Stimulated activated CD8-positive, alpha-beta memory T cell treated with anti-CD3 and anti-CD28 coated beads, Interleukin-7, amount 100 ng/mL, for 4 hours (primary cell): ENCODE measurements at places on chromosomes 13 and 19.
A peak's percentile ranks its signal among the peaks of the same experiment; 100 is the strongest.

DNA sequence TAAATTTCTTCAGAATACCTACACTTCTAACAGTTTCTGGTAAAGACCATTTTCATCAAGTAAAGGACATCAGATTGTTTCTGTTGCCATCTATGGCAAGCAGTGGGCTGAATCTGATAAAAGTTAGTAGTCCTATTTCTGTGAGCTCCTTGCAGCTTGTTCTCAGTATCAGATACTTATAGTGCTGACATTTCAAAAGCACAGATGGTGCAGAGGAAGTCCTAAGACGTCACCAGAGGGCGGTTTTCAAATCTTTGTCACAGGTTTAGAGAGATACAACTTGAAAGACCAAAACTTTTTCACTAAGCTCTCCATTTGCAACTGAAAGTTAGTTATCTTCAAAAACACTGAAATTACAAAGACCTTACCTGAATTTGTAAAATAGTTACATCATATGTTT is 719.8 kb downstream of the SLITRK1 start:
- no peak for DNase-seq

DNA sequence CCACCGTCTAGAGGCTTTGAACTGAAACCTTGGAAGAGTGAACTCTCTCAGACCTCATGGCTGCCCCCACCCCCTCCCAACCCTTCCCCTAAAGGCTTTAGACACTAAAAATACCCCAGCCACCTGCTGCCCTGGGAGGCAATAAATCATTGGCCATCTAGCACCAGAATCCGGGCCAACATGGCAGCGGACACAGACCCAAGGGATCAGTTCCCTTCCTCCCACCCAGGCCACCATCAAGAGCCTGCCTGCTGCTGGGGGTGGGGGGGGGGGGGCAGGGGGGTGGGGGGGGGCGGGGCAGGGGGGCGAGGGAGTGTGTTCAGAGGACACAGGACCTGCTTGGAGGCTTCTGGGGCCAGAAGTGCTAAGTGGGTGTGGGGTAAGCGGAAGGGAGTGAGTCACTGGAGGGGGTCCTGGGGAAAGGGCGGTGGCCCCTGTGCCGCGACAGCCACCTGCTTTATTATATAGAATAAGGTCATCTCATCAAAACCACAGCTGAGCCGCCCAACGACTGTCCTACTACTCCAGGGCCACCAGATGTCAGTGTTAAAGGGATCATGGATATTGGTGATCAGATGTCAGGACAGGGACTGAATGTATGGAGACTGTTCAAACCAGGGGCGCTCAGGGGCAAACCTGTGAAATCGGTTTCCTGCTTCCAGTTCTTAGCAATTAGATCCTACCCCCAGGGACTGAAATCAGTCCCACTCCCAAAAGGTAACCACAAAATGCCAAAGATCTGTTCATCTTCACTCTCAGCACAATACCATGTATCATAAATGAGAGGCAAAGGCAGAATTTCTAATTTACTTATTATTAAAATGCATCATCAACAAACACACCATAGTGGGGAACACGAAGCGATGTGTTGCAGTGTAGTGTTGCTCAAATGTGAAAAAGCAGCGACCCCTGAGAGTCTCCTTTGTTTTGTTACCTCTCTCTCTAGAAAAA is 24.3 kb downstream of the ARL11 start:
- no peak for DNase-seq

DNA sequence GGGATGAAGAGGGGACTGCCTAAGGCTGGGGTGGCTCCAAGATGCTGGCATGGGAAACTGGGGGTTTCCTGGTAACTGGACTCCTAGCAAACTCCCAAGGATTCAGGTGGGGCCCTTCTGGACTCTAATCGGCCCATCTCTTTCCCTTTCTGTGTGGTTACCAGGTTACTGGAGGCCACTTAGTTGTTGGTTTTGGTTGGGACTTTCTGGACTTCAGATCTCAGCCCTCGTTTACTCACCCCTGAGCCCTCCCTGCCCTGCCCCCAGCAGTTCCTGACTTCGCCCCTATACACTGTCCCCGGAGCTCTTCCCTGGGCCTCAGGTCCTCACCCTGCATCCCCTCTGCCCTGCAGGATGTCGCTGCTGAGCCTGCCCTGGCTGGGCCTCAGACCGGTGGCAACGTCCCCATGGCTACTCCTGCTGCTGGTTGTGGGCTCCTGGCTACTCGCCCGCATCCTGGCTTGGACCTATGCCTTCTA is 328 bp downstream of the CYP4F12 start:
- no peak for DNase-seq

GRCh38 chr19:41324921-41325639 is 15.1 kb downstream of the CCDC97 start:
- no peak for DNase-seq

- DNase-seq, result no peak
These were observed 52.0 kb downstream of the EPS15L1 start for GRCh38 chr19:16419669-16420335.

DNA sequence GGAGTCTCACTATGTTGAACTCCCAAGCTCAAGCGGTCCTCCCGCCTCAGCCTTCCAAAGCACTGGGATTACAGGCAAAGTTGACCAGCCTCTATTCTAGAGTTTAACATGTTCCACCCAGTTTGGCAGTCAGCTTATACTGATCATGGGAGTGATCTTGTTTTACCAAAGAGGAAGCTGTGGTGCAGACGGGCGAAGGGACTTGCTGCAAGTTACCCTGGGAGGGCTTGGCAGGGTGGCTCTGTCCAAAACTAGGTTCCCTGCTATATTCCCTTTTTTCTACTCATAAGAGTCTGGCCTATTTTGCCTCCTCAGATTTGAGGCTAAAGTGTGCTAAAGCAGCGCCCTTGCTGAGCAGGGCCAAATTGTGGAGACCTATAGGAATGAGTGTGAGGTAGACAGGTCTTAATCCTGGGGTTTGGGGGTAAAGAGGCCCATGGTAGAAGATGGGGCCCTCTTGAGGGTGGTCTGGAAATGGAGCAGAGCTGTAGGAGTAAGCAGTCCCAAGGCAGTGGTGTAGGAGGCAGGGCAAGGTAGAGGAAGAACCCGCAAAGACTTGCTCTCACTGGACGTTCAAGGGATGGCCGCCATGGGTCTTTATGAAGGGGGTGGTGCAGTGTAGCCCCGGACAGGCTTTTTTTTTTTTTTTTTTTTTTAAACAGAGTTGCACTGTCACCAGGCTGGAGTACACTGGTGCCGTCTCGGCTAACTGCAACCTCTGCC is 3.3 kb downstream of the RPS19 start:
- DNase-seq, result no peak

- DNase-seq, result no peak
These were observed 60.2 kb downstream of the ZIC5 start for GRCh38 chr13:99911069-99911964.

GRCh38 chr19:41554907-41555306 is 21.1 kb upstream of the CEACAM21 start:
- DNase-seq, result peak; percentile 37

- no peak for DNase-seq
These were observed 14.2 kb downstream of the CACNA1A start for GRCh38 chr19:13492128-13492527.

- no peak for DNase-seq
These were observed 62.2 kb downstream of the DNAJC15 start for GRCh38 chr13:43085545-43085944.

DNA sequence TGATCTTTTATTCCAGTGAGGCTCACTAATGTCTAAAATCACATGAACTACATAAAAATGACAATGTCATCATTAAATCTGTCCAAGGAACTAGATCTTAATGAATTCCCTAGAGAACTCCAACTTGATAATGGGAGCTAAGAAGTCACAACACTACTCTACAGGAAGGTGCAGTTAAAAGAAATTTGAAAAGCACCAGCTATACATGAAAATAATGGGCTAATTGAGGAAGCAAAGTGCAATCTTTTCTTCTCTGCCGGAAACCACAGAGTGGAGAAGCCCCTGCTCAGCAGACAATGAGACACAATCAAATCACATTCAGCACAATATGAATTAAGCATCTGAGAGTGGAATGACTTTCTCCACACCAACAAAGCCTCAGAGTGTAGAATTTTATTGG is 261.7 kb downstream of the LHFPL6 start:
- no peak for DNase-seq

DNA sequence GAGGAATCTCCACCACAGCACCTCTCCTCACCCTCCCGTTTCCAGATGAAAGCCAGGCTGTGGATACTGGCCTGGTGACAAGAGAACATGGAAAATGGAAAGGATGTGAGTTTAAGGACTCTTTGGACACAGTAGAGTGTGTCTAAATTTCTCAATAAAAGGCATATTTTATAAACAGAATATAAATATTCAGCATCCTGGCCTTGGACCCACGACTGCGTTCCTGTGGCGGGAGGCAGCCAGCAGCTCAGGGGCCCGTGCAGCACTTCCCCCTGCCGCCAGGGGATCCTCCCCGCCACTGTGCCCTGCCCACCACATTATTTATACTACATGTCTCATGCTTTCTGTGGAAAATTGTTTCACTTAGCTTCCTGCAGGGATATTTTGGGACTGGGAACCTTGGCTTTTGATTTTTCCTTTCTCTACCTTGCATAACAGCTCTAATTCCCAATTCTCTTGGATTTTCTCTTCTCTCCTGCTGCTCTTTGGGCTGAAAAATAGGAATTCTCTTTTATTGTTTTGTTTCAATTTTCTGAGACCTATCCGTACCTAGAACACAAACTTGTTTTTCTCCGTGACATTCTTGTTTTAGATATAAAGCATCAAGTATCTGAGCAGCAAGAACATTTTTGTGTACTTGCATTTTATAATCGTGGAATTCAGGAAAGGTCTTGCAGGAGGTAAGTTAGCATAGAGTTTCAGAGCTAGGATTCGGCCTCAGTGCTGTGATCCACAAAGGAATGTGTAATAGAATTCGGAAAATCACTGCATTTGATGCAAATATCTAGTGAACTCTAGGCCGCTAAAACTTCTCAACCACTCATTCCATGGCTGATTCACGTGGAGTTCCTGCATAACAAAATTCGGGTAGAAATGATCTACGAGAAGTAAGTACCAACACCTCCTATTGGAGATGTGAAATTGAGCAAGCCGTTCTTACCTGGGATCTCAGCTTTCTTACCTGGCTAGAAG is 107.7 kb upstream of the SPATA13 start:
- DNase-seq, result no peak

- DNase-seq, result no peak
These were observed 47.9 kb upstream of the INTS6 start for GRCh38 chr13:51500687-51501086.

DNA sequence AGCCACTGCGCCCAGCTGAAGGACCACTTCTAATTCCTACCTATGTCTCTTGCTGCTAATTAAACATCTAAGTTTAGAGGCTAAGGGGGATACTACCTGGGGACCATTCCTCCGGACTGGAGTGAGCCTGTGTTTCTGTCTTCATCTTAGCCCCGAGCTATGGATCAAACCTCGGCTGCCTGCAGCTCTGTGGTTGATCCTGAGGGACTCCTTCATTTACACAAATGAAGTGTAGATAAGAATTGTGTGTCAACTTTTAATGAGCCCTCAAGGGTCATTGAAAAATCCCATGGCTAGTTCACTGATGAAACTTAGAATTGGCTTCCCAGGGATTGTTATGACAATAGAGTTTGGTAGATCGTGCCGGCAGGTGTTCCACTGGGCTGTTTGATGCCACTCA is 31.5 kb upstream of the OR10H1 start:
- DNase-seq, result no peak

GRCh38 chr19:55472463-55472862 is 4.0 kb upstream of the ZNF628 start:
- DNase-seq, result no peak

DNA sequence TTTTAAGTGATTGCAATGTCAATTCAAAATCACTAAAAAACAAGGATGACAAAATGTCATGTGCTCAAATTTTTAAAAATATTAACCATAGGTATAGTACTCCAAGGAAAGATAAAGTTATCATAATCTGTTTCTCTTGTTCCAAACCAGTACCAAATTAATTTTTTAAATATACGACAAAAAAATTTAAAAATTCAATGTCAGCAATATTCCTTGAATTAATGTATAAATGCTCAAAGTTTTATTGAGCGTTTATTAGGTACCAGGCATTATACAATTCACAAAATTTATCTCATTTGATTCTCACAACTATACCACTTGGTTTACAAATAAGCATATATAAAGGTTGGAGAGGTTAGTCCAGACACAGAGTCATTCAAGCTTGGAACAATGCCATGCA is 64.7 kb downstream of the MYCBP2 start:
- DNase-seq, result no peak

DNA sequence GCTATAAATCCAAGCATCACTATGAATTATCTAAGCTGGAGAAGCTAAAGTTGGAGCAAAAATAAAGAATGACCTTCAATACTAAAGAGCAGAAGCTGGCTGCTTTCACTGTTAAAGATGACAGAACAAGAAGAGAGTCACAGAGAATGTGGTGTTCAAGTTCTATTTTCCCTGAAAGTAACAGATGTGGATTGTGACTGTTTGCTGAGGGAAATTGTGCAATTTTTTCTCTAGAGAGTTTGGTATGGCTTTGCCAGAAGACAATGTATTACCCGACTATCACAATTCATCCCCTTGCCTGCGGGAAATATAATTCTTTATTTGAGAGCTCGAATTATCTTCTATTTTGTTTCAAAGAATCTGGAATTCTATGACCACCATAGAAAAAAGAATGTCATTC is 83.1 kb downstream of the TNFSF13B start:
- no peak for DNase-seq

DNA sequence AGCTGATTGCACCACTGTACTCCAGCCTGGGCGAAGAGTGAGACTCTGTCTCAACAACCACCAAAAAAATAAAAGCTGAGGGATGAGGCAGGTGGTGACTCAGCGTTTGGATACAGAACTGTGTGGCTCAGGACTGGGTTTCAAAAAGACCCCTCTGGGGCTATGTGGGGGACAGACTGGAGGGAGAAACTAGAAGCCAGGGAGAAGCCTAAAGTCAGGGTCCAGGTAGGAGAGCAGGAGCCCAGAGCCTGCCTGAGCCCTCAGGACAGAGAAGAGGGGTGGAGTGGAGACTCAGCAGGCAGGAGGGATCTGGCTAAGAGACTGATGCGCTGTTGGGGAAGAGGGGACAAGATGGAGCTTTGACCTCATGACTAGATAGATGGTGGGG is 1.8 kb upstream of the CD37 start:
- no peak for DNase-seq

GRCh38 chr13:66139701-66140100 is 1090.4 kb downstream of the PCDH9 start:
- DNase-seq, result no peak

GRCh38 chr13:25691654-25692053 is 319.9 kb downstream of the ATP8A2 start:
- DNase-seq, result no peak

DNA sequence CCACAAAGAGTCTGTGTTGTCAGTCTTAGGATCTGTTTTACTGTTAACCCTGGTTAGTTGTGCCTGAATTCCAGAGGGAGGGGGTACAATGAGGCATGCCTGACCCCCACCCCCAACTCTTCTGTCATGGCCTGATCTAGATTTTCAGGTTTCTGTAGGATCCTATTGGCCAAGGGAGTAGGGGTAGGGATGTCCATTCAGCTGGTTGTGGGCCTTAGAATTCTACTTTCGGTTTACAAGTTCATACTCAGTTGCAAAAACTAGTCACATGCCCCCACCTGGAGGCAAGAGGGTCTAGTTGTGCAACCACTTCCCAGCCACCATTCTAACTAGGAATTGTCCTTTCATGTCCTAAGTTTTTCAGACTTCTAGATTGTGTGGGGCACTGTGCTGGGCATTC is 94.3 kb upstream of the MBNL2 start:
- no peak for DNase-seq

- DNase-seq, result no peak
These were observed 33.9 kb upstream of the SLC7A10 start for GRCh38 chr19:33259539-33259938.
